ENCODE measurements at places on chromosomes 12 and 14.

GRCh38 chr14:94773061-94773648, 3.2 kb upstream of the GSC start:
- DNase-seq = no peak

- peak; percentile 59 for DNase-seq
Measured at GRCh38 chr12:54749191-54749818, 101.1 kb upstream of the DCD start.

DNA sequence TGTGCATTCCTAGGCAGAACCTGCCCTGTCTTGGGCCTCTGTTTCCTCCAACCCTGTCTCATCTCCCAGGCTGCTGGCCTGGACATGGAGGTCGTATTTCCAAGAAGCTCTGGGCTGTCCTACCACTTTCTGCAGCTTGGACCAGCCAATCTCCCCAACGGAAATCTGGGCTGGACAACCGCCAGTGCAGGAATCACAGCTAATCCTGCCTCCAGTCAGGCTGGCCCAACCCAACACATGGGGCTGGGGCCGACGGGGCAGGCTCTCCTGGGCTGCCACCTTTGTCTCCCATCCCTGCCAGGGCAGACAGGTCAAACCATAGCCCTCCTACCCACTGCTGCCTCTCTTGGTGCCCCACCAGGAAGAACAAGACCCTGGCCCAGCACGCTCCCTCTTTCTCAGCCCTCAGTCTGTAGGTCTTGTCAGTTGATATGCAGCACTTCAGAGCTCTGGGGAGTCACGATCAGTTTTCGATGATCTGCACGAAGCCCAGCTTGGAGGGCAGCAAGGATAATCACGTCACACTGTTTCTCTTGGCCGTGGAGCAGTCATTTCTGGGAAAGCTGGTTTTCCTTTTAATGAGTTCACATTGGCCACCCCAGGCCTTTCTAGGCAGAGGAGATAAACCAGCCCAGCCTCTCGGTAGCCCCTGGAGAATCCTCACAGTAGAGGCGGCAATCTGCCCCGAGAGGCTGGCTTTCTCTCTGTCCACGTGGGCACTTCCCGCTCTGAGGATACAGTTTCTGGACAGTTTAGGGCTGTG, 195.2 kb upstream of the PRMT8 start:
- DNase-seq = no peak

GRCh38 chr14:21440859-21441258, 15.1 kb downstream of the CHD8 start:
- no peak for DNase-seq

GRCh38 chr14:94099006-94099405, 11.5 kb upstream of the IFI27 start:
- DNase-seq = no peak

GRCh38 chr14:94670692-94671285, 58.6 kb downstream of the SERPINA3 start:
- DNase-seq = no peak

- no peak for DNase-seq
Measured at GRCh38 chr12:132824053-132824452, 4.6 kb downstream of the GOLGA3 start.

GRCh38 chr14:94177806-94178205, 3.7 kb downstream of the PPP4R4 start:
- DNase-seq = no peak

GRCh38 chr12:27645671-27646070, 50.6 kb upstream of the REP15 start:
- DNase-seq = no peak

- DNase-seq = no peak
Measured at GRCh38 chr14:74586681-74587362, 25.2 kb downstream of the LTBP2 start.

DNA sequence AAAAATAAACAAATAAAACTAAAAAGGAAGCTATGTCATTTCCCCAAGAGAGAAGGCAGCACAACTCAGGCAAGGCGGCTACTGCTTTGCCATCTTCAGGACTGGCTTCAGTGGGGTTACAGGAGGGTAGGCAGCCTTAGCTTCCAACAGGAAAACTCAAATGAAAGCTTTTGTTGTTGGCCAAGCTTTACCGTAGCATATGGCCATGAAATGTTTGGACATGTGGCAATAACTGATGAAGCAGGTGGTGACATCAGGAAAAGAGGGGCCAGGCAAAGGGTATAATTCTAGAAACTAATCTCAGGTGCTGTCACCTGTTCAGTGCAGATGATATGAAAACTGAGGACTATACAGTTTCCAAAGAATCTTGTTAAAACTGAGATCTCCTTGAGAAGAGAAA, 22.8 kb upstream of the NPFF start:
- DNase-seq = peak; percentile 46

DNA sequence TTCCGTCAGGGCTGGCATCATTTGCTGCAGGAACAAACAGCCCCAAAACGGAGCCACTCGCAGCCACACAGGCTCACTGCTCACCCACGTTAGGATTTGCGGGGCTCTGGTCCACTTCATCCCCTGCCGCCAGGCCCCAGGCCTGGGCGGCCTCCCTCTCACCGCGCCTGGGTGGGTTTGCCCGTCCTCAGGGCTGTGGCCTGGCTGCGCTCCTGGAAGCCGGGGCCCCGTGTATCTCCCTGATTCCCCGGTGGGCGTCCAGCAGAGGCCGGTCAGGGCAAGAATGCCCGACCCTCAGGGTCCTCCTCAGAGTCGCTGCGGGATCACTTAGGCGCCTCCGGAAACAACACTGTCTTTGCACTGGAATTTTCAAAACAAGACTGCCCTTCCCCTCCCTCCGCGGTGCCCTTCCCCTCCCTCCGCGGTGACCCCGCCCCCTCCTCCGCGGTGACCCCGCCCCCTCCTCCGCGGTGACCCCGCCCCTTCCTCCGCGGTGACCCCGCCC, 15.7 kb upstream of the FBRSL1 start:
- DNase-seq = no peak

GRCh38 chr12:41514021-41514777, 326.1 kb downstream of the PDZRN4 start:
- no peak for DNase-seq

DNA sequence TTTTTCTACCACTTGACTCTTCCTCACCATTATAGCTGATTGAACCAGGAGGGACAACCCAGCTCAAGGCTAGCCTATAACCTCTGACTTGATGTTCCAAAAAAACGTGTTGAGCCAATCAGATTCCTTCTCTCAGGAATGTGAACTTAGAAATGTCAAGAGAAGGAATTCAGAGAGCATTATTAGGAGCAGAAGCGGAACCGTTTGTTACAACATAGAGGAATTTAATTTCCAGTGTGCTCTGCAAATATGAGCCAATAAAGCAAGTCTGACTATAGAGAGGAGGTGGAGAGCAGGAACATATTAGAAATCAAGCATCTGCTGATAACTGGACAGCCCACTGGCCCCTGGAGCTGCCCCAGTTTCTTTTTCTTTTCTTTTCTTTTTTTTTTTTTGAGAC, 15.3 kb upstream of the PELI2 start:
- no peak for DNase-seq

GRCh38 chr12:6620137-6620884, 13.1 kb upstream of the CHD4 start:
- no peak for DNase-seq

- no peak for DNase-seq
Measured at GRCh38 chr14:58408681-58409215, 13.0 kb downstream of the TOMM20L start.

DNA sequence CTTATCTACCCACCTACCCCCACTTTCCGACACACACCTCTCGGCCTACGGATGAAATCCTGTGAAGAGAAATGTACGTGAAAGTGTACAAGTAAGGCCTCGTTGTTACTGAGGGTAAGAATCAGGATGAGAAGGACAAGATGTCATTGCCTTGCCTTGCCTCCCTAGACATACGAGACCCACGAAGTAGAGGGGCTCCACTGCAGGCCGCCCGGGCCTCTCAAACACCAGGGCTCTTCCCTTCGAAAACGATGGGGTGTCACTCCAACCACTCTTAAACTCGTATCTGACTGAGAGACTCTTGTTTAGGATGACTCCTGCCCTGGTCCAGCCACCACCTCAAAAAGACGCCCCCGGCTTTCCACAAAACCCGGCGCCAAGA, 498 bp downstream of the RACGAP1 start:
- DNase-seq = no peak

- DNase-seq = no peak
Measured at GRCh38 chr12:50642761-50643160, 121.1 kb upstream of the ATF1 start.

GRCh38 chr12:108649669-108650068, 16.0 kb upstream of the SELPLG start:
- DNase-seq = no peak

DNA sequence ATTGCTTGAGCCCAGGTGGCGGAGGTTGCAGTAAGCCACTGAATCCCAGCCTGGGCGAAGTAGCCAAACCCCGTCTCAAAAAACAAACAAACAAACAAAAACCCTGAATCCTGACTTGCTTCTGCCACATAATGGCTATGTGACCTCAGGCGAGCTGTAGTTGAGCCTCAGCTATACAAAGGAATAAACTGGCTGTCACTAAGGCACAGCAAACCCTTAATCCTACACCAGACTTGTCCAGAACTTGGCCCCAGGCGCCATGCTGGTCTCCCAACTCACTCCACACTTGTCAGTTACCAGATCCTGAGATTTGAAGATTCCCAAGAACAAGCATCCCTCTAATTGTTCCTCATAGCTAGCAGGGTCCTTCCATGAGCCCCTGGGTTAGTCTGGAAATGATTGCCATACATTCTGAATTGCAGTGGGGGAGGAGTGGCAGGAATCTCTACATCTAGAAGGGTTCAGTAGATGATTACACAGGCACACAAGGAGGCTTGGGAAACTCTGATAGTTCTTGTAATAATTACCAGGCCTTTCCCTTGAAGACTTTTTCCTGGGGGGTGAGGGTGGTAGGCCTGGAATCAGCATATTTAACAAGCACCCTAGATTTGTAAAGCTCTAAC, 9.9 kb downstream of the MAP3K12 start:
- no peak for DNase-seq

- peak; percentile 90 for DNase-seq
Measured at GRCh38 chr12:15522574-15523187, 200.4 kb downstream of the PTPRO start.

DNA sequence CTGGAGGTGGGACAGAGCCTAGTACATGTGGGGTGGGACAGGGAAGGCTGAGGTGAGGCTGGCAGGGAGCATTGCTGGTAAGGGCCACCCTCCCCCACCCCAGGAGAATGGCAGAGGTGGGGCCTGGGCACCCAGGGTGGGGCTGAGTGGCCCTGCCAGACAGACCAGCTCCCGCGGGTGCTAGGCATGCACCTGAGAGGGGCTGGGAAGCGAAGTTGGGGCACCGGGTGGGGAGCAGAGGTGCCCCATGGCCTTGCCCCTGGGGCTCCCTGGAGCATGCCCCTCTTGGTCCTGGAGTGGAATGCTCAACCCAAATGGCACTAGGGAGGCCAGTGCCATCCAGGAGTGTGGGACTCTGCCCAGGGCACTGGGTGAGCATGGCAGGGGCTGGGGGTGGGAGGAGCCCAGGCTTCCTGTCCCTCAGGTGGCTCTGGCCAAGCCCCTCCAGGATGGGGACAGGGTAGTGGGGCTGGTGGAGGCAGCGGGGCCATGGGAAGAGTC, 1.3 kb downstream of the TNFAIP2 start:
- no peak for DNase-seq

DNA sequence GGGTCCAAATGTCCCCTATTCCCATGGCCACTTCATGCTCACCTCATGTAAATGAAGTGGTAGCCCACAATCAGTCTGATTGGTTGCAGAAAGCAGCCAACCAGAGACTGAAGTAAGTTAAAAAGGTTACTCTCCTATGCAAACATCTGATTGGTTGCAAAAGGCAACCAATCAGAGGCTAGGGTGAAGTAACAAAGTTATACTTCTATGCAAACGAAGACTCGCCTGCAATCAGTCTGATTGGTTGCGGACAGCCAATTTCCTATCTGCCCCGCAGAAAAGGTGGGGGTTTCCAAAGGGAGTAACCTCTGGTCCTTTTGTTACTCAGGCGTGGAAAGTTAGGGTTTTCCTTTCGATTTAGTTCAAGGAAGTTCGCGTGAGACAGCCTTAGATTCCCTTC, 208.1 kb upstream of the NEDD1 start:
- DNase-seq = no peak

GRCh38 chr12:79624378-79624777, 66.4 kb downstream of the PAWR start:
- no peak for DNase-seq

DNA sequence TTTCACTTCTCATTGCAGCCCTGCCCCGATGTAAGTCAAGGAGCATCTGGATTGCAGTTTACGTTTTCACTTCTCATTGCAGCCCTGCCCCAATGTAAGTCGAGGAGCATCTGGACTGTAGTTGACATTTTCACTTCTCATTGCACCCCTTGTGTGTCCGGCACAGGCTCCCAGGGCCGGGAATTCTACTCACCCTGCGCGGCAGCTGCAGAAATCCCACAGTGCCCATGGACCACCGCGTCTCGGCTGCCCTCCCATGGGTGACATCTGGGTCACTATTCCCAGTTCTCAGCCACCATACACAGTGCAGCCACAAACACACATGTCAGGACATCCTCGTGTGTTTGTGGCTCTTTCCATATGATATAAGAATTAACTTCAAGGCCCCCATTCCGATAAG, 378.5 kb downstream of the ADGRD1 start:
- DNase-seq = no peak

- no peak for DNase-seq
Measured at GRCh38 chr14:33499687-33500086, 451.2 kb downstream of the EGLN3 start.

DNA sequence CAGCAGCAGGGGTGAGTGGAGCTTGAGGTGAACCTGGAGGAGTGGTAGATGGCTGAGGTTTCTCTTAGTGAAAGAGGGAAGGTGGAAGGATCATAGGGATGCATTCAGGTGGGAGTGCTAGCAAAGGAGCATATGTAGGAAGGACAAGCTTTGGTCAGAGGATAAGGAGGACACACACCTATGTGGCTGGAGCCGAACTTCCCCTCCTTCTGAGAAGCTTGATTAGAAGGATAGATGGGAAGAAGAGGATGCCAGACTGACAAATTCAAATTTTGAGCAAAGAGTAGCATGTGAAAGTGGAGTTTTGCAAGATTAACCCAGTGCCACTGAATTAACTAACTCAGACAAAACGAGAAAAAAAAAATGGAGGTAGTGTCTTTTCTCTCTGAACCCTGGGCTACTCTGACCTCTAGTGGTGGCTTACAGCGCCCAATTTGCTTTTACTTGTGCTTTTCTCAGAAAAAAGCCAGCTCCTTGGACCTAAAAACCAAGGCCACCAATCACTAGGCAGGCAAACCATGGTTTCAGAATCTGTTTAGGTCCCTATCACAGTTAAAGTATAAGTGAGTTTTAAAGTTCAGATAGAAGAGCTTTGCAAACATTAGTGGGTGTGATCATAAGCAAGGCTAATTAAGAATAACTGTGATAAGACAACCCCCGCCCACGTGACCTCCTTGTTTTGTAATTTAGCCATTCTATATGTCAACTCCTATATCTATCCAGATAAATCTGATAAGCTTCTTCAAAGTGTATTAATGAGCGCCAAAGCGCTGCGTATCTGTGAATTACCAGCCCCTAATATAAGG, 15.5 kb downstream of the EMP1 start:
- DNase-seq = peak; percentile 86

DNA sequence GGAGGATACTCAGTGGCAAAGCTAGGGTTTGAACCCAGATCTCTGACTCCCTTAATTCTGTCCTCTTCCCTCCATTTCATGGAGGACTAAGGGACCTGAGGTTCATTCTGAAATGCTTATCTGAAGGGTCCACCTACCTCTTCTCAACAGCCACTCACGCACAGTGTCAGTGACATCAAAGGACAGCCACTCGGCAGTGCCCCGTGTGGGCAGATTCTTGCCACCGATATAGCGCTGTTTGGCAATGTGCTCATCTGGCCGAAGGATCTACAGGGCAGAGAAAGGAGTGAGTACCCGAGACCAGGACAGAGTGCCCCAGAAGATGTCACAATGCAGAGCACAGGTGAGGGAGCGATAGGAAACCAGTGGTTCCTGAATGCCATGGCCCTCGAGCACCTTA, 10.8 kb downstream of the TGFB3 start:
- no peak for DNase-seq
